ENCODE measurements at places on chromosomes 4 and X.

DNA sequence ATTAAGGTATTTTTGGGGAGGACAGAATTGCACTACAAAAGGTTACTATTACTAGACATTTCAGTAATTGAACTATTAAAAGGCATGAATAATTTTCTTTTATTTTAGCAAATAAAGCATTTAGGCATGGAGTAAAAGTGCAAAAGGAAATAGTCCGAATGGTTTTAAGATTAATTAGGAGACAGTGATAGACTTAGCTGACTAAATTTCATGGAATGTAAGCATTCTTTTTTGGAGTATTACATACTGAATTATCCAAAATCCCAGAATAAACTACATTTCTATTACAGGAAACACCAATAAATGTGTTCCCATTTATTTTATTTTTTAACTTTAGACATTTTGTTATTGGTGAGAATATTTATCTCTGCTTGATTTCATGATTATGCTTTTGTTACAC is 30.7 kb upstream of the MAP9 start:
- H3K27ac ChIP-seq, result no peak overlapping the region
- no peak overlapping the region for H3K4me3 ChIP-seq
- H3K36me3 ChIP-seq, result no peaks in the 10 kb centered on the region
- H3K4me1 ChIP-seq, result peaks cover 12% of the 10 kb centered on the region
- no peak for DNase-seq

- no peaks in the 10 kb centered on the region for H3K36me3 ChIP-seq
- no peak for DNase-seq
- no peak overlapping the region for H3K27ac ChIP-seq
Observed at GRCh38 chr4:103002551-103002950, 17.0 kb downstream of the SLC9B1 start.

DNA sequence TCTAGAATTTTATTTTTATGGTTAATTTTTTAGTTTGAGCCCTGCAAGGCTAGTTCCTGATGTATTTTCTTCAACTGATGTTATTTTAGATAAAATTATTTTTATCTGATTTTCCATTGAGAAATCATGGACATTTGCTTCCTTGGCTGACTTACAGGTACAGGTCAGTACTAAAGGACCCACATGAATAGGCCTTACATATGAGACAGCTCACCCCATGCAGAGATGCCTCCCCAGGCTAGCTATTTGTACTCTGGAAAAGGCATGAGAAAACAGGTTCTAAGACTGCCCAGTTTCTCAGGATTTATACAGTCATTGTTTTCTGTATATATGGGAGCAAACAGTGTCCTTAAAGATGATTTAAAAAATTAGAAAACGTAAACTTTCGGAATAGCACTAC is 255.5 kb downstream of the BMPR1B start:
- no peak overlapping the region for H3K27ac ChIP-seq
- no peak for DNase-seq
- peaks cover 9% of the 10 kb centered on the region for H3K4me1 ChIP-seq
- H3K27me3 ChIP-seq, result no peaks in the 10 kb centered on the region

- no peaks in the 10 kb centered on the region for H3K36me3 ChIP-seq
- no peak overlapping the region for H3K27ac ChIP-seq
- DNase-seq, result no peak
- no peak overlapping the region for H3K4me3 ChIP-seq
- no peaks in the 10 kb centered on the region for H3K4me1 ChIP-seq
Observed at GRCh38 chr4:104502471-104502870, 7.8 kb upstream of the CXXC4 start.

DNA sequence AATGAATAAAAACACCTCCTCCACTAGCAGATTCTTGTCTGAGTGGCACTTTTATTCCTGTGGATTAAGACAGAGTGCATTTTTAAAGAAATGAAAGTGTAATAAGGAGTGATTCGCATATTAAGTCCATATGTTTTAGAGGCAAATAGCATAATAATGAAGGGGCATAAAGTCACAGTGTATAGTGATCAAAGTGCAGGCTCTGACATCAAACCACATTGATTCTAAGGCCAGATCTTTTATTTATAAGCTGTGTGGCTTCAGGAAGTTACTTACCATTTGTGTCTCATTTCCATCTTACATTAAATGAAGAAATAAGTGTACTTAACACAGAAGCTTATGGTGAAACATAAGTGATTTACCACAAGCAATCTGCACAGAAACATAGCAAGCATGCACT is 332.8 kb downstream of the GASK1B start:
- no peak overlapping the region for H3K27ac ChIP-seq
- H3K4me1 ChIP-seq, result no peaks in the 10 kb centered on the region
- no peaks in the 10 kb centered on the region for H3K27me3 ChIP-seq
- DNase-seq, result no peak
- H3K36me3 ChIP-seq, result no peaks in the 10 kb centered on the region

DNA sequence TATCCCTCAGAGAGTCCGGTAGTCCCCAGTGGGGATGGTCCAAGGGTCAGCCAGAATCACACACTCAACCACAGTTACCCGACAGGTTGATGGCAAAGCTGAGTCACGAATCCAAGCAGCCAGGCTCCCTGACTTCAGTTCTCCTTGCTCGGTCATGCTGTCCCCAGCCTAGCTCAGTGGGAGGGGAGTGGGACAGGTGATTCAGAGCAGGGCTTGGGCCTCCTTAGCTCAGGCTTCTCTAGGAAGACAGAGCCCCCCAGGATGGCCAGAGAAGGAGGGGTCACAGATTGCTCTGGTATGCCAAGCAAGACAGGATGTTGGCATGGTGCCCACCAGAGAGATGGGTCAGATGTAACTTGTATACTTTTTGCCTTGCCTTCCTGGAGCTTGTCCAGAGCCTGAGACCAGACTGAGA is 66.5 kb downstream of the EFNB1 start:
- peak overlapping the region; percentile 60 for H3K27ac ChIP-seq

- H3K27me3 ChIP-seq, result no peaks in the 10 kb centered on the region
- H3K4me1 ChIP-seq, result peaks cover 12% of the 10 kb centered on the region
- no peak overlapping the region for H3K4me3 ChIP-seq
- no peak for DNase-seq
- no peak overlapping the region for H3K27ac ChIP-seq
Observed at GRCh38 chr4:25253071-25253445, 19.2 kb downstream of the PI4K2B start.

- peaks cover 51% of the 10 kb centered on the region for H3K36me3 ChIP-seq
- H3K4me3 ChIP-seq, result no peak overlapping the region
- no peak for DNase-seq
- no peak overlapping the region for H3K27ac ChIP-seq
- no peaks in the 10 kb centered on the region for H3K4me1 ChIP-seq
Observed at GRCh38 chrX:153952373-153953026, 8.1 kb upstream of the RENBP start.

GRCh38 chrX:34578237-34578636 is 78.8 kb downstream of the TMEM47 start:
- H3K4me3 ChIP-seq, result no peak overlapping the region
- no peak overlapping the region for H3K27ac ChIP-seq
- peaks cover 28% of the 10 kb centered on the region for H3K4me1 ChIP-seq
- DNase-seq, result peak; percentile 15
- H3K36me3 ChIP-seq, result no peaks in the 10 kb centered on the region
- H3K27me3 ChIP-seq, result no peaks in the 10 kb centered on the region

DNA sequence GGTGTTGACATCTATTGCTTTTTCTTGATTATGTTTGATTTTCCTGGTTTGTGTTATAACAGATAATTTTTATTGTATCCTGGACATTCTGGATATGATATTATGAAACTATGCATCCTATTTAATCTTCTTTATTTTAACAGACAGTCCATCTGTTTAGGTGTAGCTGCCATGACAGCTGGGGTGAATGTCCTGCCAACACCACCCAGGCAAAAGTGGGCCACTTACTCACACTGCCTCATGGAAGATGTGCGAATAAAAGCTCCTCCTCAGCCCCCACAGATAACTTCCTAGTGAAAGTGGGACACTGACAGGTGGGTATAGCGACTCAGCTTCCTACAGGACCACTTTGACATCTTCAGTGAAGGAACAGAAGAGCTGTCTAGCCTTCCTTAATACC is 18.4 kb upstream of the CNKSR2 start:
- no peak for DNase-seq
- no peaks in the 10 kb centered on the region for H3K27me3 ChIP-seq
- no peak overlapping the region for H3K27ac ChIP-seq
- H3K4me1 ChIP-seq, result no peaks in the 10 kb centered on the region

- H3K4me1 ChIP-seq, result no peaks in the 10 kb centered on the region
- H3K27ac ChIP-seq, result no peak overlapping the region
- no peak overlapping the region for H3K4me3 ChIP-seq
- H3K27me3 ChIP-seq, result no peaks in the 10 kb centered on the region
Observed at GRCh38 chr4:184246426-184246825, 28.8 kb upstream of the ENPP6 start.

DNA sequence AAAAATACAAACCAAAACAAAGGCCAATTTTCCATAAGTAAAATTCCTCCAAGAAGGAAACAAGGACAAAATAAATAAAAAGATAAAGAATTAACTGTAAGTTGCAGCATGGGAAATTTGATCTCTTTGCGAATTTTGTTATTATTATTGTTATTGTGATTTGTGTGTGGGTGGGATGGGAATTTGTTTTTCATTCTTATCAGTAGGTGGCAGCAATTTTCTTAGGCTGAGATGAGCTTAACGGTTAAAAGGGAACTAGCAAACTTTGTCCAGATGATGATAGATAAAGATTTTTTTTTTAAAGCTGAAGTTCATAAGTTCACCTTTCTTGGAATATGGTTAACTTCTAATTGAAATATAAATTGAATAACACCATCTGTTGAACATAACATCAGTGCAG is 83.2 kb upstream of the IL1RAPL2 start:
- H3K4me3 ChIP-seq, result no peak overlapping the region
- no peaks in the 10 kb centered on the region for H3K4me1 ChIP-seq
- no peak for DNase-seq

GRCh38 chr4:152090543-152090942 is 329.7 kb upstream of the GATB start:
- H3K36me3 ChIP-seq, result no peaks in the 10 kb centered on the region
- peaks cover 22% of the 10 kb centered on the region for H3K27me3 ChIP-seq
- no peak for DNase-seq
- H3K27ac ChIP-seq, result no peak overlapping the region
- H3K4me3 ChIP-seq, result no peak overlapping the region

DNA sequence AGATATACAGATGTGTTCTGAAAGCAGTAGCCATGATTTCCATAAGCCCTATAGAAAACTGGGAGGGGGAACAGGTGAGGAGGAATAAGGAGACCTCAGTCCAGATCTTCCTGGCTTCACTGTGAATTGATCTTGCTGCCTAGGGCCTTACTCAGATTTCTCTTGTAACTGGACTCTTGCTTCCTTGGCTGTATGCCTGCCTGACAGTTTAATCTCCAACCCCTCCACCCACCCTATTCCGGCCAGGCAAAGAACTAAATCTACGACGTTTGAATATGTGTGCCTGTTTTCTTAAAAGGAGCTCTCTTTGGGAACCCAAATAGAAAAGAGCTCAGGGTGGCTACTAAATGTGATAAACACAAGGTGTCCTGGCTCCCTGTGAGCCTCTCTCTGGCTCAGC is 173.0 kb downstream of the GPC3 start:
- peaks cover 15% of the 10 kb centered on the region for H3K4me1 ChIP-seq
- H3K4me3 ChIP-seq, result no peak overlapping the region
- no peaks in the 10 kb centered on the region for H3K27me3 ChIP-seq

GRCh38 chr4:150252741-150253140 is 174.5 kb downstream of the DCLK2 start:
- no peaks in the 10 kb centered on the region for H3K27me3 ChIP-seq
- no peak overlapping the region for H3K4me3 ChIP-seq
- no peak for DNase-seq

- no peak for DNase-seq
- H3K27me3 ChIP-seq, result no peaks in the 10 kb centered on the region
- no peaks in the 10 kb centered on the region for H3K36me3 ChIP-seq
- no peak overlapping the region for H3K4me3 ChIP-seq
- H3K27ac ChIP-seq, result no peak overlapping the region
Observed at GRCh38 chr4:69823048-69823447, 36.9 kb downstream of the SULT1E1 start.

GRCh38 chr4:86543560-86544309 is 50.4 kb upstream of the PTPN13 start:
- H3K36me3 ChIP-seq, result peaks cover 4% of the 10 kb centered on the region
- H3K4me1 ChIP-seq, result no peaks in the 10 kb centered on the region
- H3K27ac ChIP-seq, result no peak overlapping the region
- no peaks in the 10 kb centered on the region for H3K27me3 ChIP-seq
- no peak for DNase-seq
- H3K4me3 ChIP-seq, result no peak overlapping the region

GRCh38 chrX:155767051-155767875 is 113.9 kb upstream of the VAMP7 start:
- peak; percentile 63 for DNase-seq
- H3K27me3 ChIP-seq, result no peaks in the 10 kb centered on the region
- peaks cover 11% of the 10 kb centered on the region for H3K36me3 ChIP-seq
- no peaks in the 10 kb centered on the region for H3K4me1 ChIP-seq
- H3K4me3 ChIP-seq, result peak overlapping the region; percentile 73

GRCh38 chr4:15469402-15470127 is at the start of gene CC2D2A:
CC2D2A (plus strand) TSS chr4:15469882; CDS start chr4:15475933, 6,051 bp downstream.
- H3K27me3 ChIP-seq, result peaks cover 13% of the 10 kb centered on the region
- peaks cover 10% of the 10 kb centered on the region for H3K4me1 ChIP-seq
- peak; percentile 9 for DNase-seq

DNA sequence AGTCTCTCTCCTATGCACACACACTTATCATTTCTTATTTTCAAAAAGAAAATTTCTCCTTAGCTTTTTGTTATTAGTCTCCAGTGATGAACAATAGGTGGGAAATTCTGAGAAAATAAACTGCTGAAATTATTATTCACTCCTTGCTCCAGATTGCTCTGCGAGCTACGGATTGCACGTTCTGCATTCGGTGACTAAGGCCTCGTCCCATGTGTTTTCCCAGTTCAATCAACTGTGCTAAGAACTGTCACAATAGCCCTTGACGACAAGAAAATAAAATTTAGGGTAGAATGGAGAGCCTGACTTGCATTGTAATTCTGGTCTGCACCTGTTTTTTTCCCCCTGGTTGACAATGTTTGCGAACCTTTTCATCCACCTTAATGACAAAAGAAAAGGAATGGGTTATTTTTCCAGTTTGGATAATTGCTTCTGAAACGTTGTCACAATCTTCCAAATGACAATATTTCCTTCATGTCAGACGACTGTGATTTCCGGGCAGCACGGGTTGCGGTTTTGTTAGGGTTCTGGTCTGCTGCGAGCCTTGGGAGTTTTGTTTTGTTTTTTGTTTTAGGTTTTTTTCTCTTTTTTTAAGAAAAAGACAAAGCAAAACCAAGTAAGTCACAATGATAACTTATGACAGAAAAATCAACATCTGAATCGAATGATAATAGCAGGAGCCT is 124.5 kb upstream of the NOCT start:
- H3K27ac ChIP-seq, result no peak overlapping the region
- no peak for DNase-seq
- H3K27me3 ChIP-seq, result no peaks in the 10 kb centered on the region
- H3K4me1 ChIP-seq, result no peaks in the 10 kb centered on the region

GRCh38 chr4:22986881-22987280 is 294.1 kb downstream of the GBA3 start:
- DNase-seq, result no peak
- H3K27ac ChIP-seq, result no peak overlapping the region
- no peaks in the 10 kb centered on the region for H3K36me3 ChIP-seq

Measured in Calu3 (cell line).